Inflammatory macrophage treated with lipopolysaccharide for 1 hour (primary cell): ENCODE measurements at places on chromosomes 4 and X.
A peak's percentile ranks its signal among the peaks of the same experiment; 100 is the strongest.

DNA sequence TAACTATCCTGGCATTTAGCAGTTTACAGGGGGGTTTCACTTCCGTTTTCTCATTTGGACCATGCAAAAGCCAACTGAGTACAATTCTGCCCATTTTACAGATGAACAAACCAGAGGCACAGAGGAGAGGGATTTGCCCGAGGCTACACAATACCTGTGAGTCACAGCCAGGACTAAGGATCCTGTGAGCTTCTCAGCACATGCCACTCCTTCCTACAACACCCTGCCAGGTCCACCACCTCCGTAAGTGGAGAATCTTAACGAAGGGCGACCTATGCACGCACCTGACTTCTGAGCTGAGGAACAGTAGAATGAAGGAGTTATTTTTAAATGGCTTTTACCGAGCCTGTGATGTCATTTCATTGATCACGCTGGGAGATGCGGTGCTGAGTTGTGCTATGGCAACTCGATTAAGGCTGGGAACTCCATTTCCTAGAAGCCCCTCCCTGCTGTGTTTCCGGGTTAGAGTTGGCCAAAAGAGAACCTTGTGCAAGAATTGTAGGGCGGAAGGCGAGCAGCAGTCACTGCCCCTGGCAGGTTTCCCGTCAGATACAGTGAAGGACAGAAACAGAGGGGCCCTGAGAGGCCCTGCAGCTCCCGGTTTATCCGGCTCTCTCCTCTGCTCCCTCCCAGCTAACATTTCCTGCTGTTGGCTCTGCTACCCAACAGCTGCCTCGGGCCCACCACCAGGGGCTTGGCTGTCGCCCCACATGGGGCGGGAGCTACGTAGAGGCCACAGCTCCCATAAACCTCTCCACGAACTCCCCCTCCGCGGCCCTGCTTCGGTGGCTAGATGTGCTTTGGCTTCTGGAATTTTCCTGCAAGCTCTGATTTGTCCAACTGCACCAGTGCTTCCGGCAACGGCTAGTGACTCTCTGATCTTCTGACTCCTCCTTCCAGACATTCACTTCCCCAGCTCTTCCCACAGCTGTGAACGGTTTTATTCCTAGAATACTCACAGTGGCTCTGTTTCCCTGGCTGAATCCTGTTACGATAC is 75.1 kb upstream of the USP9X start:
- DNase-seq: peak; percentile 69

DNA sequence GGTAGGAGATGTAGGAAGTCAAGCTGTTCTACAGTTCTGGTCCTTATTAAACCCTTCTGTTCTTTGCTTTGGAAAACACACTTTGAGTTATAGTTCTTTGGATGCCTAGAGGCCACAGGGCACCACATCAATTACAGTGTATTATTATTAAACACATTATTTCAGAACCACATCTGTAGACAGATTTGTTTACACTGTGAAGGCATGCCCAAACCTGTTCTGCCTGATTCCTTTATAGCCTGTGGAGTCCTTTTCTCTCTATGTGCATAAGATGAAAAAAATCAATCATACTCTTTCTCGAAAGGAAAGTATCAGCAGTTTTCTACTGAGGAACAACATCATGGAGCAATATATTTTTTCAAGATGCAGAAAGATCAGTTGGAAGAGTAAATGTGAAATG is 371.3 kb upstream of the INTU start:
- no peak for DNase-seq

DNA sequence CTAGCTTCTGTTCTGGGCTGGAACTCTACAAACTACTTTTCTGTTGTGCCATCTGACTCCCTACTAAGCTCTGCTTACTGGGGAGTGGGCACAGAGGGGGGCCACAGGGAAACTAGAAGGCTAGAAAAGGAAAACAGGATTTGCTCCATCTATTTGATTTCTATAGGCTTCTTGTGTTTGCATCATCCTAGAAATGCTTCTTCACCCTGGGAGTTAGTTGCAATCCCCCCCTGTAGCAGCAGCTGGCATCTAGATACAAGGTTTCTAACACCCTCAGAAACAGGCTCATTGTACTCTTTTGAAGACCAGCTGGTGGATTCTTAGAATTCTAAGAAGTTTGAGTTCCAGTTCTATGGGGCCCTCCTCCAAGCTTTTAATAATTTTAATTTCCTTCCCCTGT is 213.4 kb downstream of the TMA16 start:
- DNase-seq: no peak

GRCh38 chr4:25632135-25632534 is 23.5 kb upstream of the SLC34A2 start:
- no peak for DNase-seq

DNA sequence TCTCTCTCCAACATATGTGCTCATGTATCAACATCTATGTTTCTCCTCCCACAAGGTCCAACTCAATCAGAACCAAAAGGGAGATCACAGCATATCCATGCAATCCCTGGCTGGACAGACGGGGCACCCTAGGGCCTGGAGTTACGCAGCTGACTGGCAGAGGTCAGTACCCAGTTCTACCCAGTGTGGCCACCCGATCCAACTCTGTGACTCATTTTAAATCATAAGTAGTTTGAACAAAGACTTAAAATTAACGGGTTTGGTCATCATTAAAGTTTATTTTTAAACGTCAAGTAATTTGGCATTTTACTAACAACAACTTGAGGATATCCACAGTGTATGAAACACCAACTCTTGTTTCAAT is 59.5 kb downstream of the APBB2 start:
- no peak for DNase-seq

GRCh38 chr4:41043465-41043864 is 170.9 kb downstream of the APBB2 start:
- no peak for DNase-seq

DNA sequence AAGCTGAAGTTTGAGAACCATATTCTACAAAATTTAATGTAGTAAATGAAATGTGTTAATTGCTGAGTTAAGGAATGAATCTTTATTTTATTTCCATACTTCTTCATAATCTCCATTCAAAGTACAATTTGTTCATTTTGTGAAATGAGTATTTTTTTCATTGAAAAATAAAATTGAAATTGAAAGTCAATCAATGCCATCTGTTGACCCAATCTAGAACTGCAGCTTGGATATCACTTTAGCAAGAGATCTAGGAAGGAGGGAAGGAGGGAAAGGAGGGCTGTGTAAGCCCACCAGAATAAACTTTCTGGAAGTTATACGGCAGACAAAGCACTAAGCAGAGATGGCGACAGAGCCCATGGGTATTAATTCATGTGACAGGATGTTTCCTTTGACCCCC is 128.4 kb downstream of the ZMAT1 start:
- DNase-seq: no peak

- DNase-seq: no peak
Observed at GRCh38 chr4:76326515-76326914, 20.0 kb downstream of the STBD1 start.

DNA sequence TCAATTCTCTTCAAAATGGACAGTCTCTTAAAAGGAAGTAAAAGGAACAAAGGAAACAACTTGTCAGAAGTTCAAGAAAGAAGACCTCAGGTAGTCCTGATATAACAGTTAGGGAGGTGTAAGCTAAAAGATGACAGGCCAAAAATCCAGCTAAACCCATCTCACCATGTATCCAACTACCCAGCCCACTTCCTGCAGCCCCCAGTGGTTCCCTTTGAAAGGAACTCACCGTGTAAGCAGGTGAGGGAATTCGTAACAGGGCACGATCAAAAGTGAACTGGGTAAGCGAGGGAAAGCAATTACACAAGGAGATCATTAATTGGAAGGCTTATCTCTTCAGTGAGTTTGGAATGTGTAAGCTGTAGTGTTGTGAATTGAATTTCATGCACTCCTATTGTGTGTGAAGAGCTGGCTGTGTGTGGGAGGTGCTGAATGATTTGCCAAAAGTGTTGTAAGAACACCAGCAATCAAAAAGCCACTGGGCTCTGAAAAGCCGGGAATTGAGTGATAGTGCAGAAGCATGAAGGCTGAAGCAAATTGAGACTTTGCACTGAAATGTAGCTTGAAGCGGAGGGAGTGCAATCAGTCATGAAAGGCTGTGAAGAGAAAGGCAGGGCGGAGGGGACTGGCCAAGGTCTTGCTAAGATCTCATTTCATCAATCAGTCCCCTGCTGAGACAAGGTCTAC is 914.2 kb upstream of the LCORL start:
- no peak for DNase-seq

DNA sequence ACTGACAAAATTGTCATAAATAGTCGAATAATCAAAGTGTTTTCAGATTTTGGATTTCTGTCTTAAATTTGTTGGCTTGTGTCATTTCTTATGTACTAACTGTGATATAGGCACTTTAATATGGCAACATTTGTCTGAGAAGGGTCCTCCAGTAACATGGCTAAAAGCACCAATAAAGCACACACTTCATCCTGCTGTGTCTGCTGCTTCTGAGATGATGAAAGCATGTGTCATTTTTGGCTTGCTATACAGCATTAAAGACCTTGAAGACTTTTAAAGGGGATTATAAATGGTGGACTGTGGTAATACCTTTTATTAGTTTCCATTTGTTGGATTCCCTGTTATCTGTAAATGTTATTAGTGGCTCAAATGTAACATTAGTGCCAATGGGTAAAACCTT is 551.8 kb upstream of the GRID2 start:
- no peak for DNase-seq

DNA sequence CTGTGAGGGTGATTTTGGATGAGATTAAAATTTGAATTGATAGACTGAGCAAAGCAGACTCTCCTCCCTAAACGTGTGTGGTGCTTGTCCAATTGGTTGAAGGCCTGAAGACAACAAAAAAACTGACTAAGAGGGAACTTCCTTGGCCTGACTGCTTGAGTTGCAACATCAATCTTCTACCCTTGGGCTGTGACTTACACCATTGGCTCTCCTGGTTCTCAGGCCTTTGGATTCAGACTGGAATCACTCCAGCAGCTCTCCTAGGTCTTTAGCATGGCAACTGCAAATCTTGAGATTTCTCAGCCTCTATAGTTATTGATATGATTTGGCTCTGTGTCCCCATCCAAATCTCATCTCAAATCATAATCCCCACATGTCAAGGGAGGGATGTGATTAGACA is 49.7 kb upstream of the IGFBP7 start:
- no peak for DNase-seq

DNA sequence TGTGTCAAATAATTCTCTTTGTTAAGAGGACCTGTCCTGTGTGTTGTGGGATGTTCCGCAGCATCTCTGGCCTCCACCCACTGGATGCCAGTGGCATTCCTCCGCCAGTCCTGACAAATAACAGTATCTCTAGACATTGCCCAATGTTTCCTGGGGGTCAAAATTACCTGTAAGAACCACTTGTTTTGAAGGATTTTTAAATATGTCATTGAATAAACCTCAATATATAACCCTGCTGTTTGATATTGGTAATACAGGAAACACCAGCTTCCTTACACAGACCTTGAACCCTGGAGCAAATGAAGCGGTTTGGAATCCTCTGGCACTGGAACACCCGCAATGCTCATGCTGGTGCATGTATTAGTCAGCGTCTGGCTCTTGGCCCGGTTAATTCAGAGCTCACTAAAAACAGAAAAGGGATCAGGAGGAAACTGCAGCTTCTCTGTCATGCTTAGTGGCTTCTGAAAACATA is 101.3 kb downstream of the TBL1X start:
- DNase-seq: no peak

DNA sequence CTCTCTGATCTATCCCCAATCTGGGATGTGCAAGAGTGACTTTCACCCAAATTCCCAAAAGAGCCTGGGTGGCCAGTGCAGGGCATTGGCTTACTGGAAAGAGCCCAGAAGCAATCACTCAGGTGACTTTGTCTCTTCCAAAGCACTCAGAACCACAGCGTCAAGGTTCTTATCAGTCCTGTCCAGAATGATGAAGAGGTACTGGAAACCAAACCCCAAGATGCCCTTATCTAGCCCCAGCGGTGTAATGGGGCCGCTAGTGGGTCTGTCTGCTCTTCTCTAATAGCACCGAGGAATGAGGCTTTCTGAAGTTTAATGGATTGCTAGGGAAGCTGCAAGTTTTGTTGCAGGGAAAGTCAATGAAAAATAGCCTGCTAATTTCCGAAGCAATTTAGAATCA is 21.6 kb downstream of the CLNK start:
- DNase-seq: no peak

GRCh38 chrX:153469811-153470410 is 465 bp downstream of the HAUS7 start:
- peak; percentile 16 for DNase-seq

DNA sequence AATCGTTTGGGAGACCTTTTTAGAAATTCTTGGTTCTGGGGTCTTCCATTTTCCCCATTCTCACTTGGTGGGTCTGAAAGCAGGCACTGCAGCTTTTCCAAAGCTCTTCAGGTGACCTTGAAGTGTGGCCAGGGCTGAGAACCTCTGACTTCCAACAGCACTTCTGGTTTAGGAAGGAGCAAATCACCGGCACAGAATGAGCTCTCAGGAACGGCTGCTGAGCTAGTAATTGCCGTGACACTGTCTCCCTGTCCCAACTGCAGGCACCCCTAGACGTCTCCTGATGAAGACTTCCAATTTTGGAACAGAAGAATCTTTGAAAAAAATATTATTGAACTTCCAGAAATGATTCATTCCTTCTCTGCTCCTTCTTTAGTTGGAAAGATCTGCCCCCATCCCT is 31.3 kb downstream of the CD38 start:
- no peak for DNase-seq

GRCh38 chrX:13898083-13898482 is 81.2 kb upstream of the GPM6B start:
- DNase-seq: no peak

DNA sequence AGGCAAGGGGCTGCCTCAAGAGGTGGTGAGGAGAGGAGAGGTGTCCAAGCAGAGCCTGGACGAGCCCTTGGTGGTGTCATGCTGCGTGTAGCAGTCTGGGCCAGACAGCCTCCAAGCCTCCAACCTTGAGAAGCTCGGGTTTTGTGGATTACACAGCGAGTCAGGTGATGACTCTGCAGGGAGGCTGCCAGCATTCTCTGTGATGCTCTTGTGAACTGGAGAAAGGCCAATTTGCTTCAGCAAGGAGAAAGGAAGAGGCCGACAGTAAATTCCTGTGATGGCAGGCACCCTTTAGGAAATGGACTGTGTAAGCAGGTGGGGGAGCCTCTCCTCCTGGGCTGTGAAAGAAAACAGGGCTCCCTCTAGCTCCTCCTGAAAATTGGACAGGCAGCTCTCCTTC is 36.0 kb upstream of the CD99L2 start:
- DNase-seq: no peak

DNA sequence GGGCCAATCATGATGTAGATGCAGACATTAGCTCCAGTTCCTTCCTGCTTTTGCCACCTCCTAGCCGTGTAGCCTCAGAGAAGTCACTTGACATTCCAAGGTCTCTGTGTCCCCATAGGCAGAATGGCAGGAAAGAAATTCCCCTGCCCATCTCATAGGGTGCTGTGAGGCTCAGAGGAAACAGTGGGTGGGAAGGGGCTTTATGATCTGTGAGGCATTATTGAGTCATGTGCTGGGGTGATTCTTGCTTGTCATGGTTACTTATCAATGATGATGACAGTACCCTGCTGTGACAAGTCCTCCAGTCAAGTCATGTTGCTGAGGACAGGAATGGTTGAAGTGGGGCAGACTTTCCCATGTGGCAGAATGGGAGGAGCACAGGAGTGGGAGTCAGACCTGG is 63.7 kb downstream of the MSX1 start:
- DNase-seq: no peak

DNA sequence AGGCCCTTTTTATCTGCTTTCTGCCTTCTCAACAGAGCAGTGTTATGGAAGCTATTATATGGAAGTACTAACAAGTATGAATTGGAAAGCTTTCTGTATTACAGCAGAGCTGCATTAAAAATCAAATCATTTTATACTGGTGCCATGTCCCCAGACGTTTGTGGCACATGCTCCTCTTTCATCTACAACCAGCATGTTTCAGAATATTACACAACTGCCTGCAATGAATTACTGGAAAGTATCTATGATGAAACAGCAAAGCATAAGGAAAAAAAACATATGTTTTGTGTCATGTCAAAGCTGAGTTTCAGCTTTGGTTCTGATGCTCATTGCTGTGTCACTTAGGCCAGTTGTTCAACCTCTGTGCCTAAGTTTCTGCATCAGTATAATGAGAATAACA is 576.8 kb downstream of the GBA3 start:
- DNase-seq: peak; percentile 21
